ENCODE measurements at places on chromosomes 1 and 21.
A peak's percentile ranks its signal among the peaks of the same experiment; 100 is the strongest.

GRCh38 chr1:223224465-223224864, 81.4 kb upstream of the TLR5 start:
- no peak for DNase-seq

DNA sequence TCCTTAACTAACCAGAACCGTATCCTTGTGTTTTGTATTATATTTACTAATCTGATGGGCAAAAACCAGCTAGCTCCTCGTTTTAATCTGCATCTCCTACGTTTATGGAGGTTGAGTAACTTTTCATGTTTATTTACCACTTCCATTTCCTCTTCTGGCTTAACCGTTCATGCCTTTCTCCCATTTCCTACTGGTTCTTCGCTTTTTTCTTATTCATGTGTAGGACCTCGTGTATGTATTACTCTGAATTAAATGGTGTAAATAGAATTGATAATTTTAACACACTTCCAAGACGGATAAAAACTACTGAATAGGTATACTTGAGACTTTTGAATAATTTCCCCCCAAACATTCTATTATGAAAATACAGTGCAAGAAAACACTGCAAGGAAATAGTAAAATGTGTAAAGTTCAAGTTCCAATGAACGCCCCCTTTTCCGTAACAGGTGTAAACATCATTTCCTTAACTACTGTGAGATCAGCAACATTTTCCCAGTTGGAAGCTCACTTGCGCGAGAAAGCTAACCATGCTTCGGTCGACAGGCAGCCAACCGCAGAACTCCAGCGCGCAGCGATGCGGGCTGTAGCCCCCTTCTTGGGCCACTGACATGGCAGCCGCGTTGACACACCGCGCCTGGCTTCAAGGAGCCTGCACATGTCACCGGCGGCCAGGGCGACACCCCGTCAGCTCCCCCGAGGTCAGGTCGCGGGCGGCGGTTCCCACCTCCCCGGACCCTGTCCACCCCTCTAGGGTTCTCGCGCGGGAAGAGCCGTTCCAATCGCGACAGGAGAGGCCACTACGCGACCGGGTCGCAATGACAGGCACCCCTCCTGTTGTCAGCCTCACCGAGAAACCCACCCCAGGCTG, 816 bp downstream of the EDEM3 start:
- DNase-seq = peak; percentile 33

DNA sequence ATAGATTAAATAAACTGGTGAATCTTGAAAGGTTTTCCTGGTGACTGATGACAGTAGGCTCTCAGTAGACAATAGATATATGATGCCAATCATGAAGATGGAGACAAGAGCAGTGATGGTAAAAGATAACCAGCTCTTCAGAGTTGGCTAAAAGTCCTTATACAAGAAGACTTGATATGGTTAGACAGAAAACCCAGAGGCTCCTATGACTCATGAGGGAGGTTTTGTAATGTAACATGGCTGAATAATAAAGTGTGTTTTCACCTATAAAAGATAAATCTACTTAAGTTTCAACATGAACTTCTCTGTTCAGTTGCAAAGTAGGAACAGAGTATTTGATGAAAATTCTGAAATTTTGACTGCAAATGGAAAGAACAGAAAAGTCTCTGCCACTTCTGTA, 12.7 kb upstream of the CRNN start:
- no peak for DNase-seq

GRCh38 chr1:77948841-77949424, 29.9 kb downstream of the FUBP1 start:
- DNase-seq = no peak

DNA sequence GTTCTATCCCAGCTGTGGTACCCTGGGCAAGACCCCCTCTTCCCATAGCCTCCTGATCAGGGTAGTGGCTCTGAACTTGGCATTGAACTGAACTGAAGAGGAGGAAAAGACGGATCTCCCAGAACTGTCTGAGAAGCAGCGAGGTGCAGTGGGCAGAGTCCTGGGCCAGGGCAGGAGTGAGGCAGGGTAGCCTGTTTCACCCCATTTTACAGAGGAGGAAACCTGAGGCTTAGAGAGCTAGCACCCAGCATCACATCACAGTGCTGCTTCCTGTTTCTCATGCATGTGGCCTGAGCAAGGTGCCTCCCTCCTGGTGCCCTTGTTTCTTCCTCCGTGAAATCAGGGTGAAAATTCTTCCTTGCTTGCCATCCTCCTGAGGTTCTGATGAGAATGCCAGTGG, 17.1 kb downstream of the ZNF362 start:
- DNase-seq = no peak

DNA sequence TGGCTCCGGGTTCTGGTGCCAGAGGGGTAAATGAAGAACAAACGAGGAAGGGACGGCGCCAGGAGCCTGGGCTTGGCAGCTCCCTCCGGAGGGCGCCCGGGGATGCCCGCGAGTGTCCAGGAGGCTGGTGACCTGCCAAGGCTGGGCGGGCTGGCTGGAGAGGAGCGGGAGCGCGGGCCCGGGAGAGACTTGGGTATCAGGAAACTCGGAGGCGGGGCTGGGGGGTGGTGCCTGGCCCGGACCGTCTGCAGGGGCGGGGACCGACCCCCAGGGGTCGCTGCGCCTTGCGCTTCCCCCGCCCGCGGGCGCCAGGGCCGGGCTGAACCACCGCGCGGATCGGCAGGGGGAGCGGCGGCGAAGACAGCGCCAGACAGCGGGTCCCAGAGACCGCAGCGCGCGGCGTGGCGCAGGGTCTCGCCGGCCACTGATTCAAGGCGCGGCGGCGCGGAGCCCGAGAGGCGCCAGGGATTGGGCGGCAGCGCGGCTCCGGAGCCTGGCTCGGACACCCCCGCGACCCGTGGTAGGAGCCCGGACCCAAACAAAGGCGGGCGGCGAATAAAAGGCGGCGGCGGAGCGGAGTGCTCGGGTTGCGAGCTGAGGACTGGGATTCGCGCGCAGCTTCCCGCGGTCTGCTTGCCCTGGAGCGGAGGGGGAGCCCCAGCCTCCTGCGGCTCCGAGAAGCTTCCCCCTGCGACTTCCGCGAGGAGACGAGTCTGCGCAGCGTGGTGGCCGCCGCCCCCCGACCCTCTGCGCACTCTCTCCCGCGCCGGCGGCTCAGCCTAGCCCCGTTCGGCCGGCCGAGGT, at the start of gene DISP3:
Gene DISP3 (plus strand): TSS at position 585 of the 804 bp plus-strand sequence. CDS start 21,838 bp downstream, outside the sequence.
- DNase-seq = peak; percentile 67

GRCh38 chr1:84996846-84997666, at the start of gene MCOLN2:
Gene MCOLN2, minus strand, starts transcription at chr1:84997113. Its CDS starts 241 bp downstream, at chr1:84996872.
- DNase-seq = peak; percentile 70

GRCh38 chr1:247332215-247332622, 552 bp upstream of the ZNF496 start:
- peak; percentile 78 for DNase-seq

GRCh38 chr1:56965916-56966697, at the start of gene C8B:
Gene C8B, minus strand, starts transcription at chr1:56966015. Its CDS starts 67 bp downstream, at chr1:56965948.
- DNase-seq = no peak

DNA sequence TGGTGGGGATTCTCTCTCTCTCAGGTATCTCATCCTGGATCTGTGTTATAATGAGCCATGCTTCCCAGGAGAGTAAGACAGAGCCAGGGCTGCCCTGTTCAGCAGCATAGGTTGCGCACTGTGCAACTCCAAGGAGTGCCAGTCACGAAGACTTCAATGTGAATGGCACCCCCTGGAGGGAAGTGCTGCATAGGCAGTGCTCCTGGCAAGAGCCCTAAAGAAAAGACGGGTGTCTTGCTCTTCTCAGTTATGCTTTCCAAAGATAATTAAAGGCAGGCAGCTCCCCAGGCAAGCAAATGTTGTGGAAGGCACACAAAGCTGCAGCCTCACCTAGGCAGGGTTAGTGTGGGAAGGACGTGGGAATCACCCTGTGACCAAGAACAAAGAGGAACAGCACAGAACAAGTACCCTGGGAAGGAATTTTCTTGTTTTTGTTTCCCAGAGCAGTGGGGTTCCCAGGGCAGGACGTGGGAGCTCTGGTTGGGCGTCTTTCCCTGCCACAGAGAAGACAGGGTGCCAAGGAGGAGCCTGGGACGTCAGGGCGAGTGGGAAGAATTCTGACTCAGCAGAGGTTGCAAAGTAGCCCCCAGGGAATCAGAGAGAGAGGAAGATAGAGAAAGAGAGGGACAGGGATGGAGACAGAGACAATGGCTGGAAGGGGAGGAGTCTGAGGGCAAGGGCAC, 120.9 kb downstream of the KCNN3 start:
- DNase-seq = no peak

DNA sequence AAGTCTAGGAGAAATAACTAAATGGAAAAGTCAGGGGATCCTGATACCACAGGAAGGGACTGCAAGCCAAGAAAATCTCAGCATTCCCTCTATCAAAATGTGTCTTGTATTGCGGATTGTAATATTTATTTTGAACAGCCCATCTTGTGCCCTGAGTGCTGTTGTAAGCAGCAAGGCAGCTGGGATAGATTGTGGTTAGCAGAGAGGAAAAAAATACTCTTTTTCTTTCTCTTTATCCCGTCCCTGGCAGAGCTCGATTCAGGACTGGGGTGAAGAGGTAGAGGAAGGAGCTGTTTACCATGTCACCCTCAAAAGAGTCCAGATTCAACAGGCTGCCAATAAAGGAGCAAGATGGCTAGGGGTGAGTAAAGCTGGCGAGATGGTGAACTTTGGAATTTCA, 1.2 kb downstream of the RGL1 start:
- no peak for DNase-seq

DNA sequence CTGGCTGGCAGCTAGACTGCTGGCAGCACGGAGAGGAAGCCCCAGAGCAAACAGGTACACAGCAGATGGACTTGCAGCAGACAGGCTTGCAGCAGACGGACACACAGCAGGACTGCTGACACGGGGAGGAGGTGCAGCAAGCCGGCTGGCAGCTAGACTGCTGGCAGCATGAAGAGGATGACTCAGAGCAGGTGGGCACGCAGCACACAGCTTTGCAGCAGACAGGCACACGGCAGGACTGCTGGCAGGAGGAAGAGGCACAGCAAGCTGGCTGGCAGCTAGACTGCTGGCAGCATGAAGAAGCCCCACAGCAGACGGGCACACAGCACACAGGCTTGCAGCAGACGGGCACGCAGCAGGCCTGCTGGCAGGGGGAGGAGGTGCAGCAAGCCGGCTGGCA, 498 bp downstream of the KRTAP10-2 start:
- DNase-seq = no peak

DNA sequence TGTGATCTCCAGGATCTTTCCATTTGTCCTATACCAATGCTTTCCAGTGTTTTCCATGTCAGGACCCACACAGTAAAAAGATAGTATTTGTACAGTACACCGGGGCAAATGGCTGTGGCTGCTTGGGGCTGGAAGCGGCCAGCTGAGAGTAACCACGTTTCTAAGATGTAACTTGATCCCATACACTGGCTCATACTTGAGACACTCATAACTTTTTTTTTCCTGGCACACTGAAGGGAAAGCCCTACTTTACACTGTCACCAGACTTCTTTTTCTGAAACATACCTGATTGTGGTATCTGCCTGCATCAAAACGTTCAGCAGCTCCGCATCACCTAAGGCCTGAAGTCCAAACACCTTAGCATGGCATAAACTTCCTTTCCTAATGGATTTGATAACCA, 21.6 kb downstream of the VPS13D start:
- no peak for DNase-seq

DNA sequence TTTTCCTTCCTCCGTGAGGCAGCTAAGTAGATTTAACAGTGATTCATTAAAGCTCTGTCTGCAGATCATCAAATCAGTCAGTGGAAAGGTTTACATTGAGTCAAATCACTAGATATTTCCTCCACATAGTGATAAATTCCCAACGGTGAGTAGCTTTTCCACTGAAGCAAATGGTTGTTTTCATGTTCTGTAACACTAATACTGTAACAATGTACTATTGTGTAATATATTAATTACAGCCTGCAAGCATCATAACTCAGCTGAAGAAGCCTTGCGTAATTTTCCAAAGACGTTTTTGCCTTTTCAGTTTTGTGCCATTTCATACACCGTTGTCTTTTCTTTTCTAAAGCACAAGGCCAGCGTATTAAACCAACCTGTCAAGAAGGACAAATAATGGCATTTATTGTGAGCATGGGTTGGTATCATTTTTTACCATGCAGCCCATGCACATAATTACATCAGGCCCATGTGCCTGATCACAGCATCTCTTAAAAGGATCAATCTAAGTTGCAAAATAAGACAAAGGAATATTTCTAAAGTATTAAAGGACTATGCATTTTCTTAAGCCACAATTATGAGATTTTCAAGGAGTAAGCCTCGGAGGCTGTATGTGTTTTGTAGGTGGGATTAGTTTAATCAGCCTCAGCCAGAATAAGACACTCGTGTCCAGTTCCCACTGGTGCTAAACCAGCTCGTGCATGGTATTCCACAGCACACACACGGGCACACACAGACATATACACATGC, 16.7 kb upstream of the PDE9A start:
- no peak for DNase-seq

DNA sequence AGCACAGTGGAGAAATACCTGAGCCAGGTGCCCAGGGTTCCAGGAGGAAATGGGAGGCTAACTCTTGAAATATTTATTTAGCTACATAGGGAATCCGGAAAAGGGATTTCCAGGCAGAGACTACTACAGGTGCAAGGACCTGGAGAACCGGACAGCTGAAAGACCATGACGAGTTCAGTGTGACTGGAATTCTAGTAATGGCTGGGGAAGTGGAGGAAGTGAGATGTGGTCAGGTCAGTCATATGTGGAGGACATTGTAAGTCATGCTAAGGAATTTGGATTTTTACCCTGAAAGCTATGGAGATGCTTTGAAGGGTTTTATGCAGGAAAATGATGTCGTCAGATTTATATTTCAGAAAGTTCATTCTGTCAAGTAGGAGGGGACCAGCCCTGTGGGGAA, 1.8 kb downstream of the CAP1 start:
- no peak for DNase-seq

DNA sequence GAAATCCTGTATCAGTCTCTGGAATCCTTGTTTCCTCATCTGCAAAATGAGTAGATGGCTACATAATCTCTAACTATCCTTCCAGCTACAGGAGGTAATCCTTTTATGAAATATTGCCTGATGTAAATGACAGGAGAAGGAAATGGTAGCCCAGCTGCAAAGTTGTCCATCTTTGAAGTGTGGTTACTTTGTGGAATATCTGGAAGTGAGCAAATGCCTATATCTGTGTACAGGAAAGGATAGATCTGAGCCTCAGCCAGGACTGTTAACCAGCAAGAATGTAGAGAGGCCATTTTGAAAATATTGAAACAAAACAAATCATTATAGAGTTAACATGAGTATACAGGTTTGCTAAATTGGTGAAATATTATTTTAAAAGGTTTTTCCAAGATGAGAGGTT, 74.8 kb upstream of the BMP8A start:
- no peak for DNase-seq

GRCh38 chr1:199161766-199162303, 523.0 kb downstream of the PTPRC start:
- DNase-seq = no peak

GRCh38 chr1:168509875-168510791, 33.7 kb downstream of the XCL2 start:
- DNase-seq = no peak

GRCh38 chr21:34997294-34997693, 51.8 kb downstream of the RUNX1 start:
- DNase-seq = no peak

GRCh38 chr1:166479052-166479631, 312.3 kb upstream of the FAM78B start:
- peak; percentile 62 for DNase-seq

GRCh38 chr1:156648951-156649350, 7.0 kb downstream of the BCAN start:
- no peak for DNase-seq

Measured in Peyer's patch (tissue), 4 donors.